Left colon (tissue), 2 donors: ENCODE measurements at places on chromosomes 7 and 10. TPM values are rescaled to one million over a fixed set of nuclear protein-coding genes. Genes with fewer than 3 reads are reported as not detected.

The C10orf90 gene
- total RNA-seq = 0.18 TPM

The POLR2J3 gene
- 27.1 TPM for total RNA-seq

The GIMAP7 gene
- total RNA-seq = 4.5 TPM

DNA sequence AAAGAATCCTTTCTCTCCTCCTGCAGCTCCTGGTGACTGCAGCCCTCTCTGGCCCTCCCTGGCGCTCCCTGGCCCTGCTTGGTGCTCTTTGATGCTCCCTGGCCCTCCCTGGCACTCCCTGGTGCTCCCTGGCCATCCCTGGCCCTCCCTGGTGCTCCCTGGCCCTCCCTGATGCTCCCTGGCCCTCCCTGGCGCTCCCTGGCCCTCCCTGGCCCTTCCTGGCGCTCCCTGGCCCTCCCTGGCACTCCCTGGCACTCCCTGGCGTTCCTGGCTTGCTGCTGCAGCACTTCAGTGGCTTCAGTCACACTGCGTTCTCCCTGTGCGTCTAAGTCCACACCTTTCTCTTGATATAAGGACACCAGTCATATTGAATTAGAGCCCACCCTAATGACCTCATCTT lies 15.2 kb upstream of the FGFR2 start:
- peak; percentile 53 for DNase-seq

DNA sequence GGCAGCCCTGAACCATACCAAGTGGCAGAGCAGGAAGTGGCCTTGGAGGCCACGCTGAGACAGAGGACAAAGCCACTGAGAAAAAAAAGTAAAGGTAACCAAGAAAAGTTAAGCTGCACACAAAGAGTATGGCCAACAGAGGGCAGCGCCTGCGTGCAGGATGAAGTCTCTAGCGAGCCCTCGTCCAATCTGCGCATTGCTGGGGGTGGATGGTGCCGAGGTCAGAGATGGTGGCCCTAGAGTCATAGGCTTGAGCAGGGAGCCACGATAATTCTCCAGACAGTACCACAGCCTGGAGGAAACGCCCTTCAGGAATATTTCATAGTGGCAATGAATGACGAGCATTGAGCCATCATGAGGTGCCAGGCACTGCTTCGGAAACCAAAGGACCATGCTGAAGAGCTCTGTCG lies 9.7 kb downstream of the ATP6V0E2 start:
- DNase-seq = peak; percentile 52

DNA sequence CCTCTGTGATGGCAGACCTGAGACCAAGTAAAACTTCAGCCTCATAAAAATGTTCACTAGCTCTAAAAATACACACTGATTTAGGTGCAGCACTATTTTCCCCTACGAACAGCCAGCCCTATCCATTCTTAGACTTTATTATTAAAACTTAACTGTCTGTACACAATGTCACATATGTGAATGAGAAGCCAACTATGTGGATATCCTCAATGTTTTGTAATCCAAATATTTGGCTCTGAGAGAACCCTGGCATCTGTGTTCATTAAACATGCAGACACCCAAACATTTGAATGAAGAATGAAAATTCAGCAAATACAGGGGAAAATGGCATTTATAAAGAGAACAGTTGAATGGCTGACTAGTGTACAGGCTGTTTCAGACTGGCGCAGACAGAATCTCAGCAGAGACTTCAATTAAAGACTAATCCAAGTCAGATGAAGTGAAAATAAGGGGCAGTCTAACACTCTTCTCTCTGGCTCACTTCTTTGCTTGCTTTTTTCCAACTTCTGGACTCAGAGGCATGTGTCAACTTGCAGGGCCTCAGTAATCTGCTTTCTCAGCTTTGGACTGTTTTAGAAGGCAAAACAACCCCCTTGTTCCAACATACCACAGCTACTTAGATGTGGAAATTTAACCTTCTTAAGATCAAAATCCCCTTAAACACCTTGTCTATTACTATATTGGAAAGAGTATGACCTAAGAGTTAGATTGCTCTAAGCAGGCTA lies 47.4 kb upstream of the FAM180A start:
- DNase-seq = no peak

- DNase-seq = no peak
Observed at GRCh38 chr10:78757344-78757925, 311.3 kb upstream of the ZMIZ1 start.

DNA sequence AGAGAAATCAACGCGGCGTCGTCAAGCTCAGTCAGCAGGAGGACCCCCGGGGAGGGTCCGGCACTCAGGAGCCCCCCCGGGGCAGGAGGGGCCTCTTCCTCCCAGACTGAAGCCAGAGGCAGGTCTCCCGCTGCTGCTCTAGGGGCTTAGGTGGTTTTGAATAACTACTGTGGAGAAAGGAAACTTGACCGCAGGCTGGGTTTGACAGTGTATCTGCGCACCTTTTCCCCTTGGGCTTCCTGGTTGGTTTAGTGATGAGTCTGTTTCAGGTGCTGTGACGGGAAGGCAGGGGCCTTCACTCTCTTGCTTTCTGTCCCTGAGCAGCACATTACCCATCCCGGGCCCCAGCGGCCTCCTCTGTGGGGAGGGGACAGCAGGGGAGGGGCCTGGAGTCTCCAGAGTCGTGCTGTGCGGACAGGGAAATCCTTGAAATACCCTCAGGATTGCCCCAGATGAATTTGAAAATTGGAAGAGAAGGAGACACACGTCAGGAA lies 262.2 kb downstream of the ADARB2 start:
- no peak for DNase-seq

- DNase-seq = no peak
Observed at GRCh38 chr10:63671317-63671937, 150.2 kb downstream of the REEP3 start.
